ENCODE measurements at places on chromosomes 5 and 9.
A peak's percentile ranks its signal among the peaks of the same experiment; 100 is the strongest.

DNA sequence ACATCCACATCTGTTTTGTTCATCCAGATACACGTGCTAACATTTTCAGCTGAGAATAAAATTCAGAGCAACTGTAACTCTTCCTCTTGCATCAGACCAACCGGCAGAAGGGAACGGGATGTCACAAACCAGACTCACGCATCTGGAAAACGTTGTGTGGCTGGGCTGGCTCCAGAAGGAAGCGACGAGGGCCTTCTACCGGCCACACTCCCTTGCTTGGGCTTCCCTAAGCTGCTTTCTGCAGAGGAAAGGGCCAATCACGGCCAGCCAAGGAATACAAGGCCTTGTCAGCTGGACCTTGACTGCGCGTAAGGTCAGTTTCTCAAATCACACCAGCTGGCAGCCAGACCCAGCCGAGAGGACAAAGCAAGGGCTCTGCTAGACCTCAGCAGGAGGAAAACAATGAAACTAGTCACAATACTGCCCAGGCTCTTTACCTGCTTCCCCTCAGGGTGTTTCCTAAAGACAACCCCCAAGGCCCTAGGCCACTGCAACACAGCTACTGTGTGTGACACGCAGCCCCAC is 106.1 kb downstream of the THBS4 start:
- no peak for DNase-seq

DNA sequence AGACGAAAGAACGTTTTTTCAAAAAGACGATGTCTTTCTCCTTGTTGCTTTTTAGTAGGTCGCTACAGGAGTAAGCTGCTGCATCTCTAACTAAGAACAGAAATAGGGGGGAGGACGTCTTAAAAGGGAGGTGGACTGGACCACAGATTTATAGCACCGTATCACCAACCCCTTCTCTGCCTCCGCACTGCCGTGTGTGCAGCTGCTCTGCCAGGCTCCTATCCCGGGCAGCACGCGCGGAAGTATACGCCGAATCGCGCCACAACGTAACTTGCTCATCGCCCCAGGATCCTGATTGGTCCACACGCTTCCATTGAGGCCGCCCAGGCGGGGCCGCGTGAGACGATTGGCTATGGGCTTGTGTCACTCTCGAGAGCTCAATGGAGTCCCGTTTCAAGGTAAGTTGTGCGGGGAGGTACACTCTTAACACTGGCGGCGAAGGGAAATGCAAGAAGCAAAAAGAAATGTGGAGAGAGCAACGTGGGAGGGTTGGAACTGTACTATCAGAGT is at the start of gene ELAVL2:
ELAVL2 (minus strand) TSS at position 121 of the 510 bp plus-strand sequence. CDS start 64,006 bp downstream, outside the sequence.
- DNase-seq = no peak

DNA sequence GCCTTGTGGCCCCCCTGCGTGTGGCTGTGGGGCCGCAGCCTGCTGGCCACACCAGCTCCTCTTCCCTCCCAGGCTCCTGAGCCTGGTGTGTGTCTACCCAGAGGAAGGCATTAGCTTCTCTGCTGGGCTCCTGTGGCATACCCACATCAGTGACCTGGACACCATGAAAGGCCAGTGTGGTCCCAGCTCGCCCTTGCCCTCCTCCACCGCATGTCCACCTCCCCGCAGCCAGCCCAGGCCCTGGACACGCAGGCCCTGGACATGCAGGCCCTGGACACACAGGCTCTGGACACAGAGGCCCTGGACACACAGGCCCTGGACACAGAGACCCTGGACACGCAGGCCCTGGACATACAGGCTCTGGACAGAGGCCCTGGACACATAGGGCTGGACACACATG is 153.4 kb upstream of the PPP1R26 start:
- DNase-seq = no peak

GRCh38 chr9:129806061-129806460 is 3.1 kb downstream of the TOR1B start:
- no peak for DNase-seq

GRCh38 chr5:1376981-1377380 is 32.1 kb upstream of the CLPTM1L start:
- no peak for DNase-seq

DNA sequence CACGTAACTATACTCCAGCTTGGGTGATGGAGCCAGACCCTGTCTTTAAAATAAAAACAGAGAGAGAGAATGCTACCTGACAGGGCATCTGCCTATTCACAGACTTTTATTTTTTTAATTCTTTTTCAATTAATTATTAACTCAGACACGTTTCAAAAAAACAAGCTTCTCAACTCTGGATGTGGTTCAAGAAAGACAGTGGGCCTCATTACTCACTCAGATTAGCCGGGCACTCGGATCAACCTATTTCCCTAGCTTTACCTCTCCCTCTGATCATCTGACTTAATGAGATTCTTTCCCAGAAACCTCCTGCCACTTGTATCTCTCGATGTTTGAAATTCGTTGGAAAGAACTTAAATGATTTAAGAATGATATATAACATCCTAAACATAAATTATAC is 134.1 kb downstream of the TRPM6 start:
- DNase-seq = no peak

DNA sequence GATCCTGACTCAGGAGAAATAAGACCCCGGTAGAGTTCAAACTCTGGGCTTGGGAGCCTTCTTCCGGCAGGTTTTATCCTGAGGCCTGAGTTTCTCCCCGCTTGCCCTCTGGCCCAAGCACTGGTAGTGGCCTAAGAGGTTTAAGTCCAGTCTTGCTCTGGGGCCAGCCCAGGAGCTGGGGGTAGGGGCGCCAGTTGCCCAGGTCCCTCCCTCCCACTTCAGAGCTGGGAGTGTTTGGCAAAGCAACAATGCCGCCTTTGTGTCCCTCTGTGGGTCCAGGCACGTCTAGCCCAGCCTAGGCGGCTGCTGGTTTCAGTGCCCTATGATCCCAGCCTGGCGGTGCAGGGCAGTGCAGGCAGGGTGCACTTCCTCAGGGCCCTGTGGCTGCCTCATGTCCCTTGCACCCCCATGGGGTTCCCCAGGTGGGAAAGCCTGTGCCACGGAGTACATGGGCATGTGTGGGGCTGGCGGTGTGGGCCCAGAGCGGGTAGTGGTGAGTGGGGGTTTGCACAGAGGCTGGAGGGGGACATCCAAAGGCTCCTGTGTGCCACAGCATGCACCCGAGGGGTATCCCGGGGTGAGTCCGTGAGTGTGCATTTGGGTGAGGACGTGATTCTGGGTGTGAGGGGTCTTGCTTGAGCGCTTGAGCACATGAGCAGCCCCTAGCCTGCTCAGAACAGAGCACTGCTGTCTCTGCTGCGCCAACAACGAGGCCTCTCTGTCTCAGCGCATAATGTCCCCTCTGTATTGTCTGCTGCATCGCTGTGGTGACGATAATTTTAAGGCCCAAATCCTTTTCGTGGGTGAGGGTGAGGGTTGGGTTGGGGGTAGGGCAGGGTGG is 61.7 kb upstream of the PSD2 start:
- no peak for DNase-seq

DNA sequence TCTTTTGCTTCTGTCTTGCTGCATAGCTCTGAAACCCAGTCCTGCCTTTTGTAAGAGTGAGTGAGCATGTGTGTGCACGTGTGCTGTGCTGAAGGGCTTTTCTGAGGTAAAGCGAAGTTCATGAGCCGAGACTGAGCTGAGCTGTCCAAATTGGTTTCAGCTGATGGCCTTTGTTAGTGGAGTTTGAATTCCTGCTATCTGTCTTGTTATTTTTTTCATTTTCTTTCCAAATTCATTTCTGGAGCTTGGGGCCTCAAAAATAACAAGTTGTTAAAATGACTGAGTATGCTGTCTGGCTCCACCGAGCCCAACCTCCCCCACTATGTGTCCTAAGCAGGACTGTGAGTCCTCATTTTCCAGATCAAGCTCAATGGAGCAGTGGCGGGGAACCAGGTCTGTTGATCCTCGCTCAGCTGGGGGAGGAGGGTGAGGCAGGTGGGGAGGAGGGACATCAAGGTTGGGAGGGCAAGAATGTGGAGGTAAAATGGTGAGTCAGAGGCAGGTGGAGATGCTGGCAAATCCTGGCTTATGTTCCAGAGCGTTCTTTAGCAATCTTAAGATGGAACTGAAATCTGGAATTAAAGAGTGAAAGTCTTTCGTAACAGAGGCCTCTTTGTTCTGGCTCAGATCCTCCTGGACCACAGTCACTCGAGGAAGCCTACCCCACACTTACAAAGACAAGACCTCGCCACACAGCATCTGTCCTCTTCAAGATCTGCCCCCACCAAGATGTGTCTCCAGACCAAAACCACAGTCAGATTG is 63.9 kb downstream of the SREK1 start:
- no peak for DNase-seq

DNA sequence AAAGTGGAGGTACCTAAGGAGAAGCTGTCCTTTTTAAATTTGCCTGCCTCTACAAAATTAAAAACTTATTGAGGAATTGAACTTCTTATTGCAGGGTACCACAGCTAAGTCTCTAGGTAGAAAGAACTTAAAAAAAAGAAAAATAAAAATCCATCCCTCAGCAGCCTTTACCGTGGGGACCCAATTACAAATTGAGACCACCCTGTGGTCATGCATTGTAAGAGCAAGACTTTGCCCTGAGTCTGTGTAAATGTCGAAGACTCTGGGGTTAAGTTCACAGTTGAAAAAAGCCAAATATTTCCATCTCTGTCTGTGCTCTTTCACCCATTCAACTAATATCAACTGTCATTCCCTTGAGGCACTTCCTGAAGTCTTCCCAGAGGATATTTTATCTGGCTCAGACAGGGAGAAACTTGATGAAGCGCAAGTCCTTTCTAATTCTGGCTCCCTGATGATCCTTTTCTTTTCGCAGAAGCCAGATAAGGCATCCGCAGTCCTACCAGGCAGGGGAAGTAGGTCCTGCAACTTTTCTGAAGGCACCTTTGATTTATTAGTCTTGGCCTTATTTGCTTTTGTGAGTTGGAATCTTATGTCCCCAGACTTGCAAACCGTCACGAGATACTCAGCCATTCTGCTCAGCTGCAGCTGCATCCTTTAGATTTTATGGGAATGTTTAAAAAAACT is 323.8 kb upstream of the WWC1 start:
- no peak for DNase-seq

- DNase-seq = no peak
Observed at GRCh38 chr9:19634881-19635280, 154.0 kb downstream of the SLC24A2 start.

- no peak for DNase-seq
Observed at GRCh38 chr5:177189965-177190364, 56.4 kb downstream of the NSD1 start.

- DNase-seq = no peak
Observed at GRCh38 chr9:130029223-130029973, 13.6 kb downstream of the FNBP1 start.

- DNase-seq = no peak
Observed at GRCh38 chr5:127025467-127025866, 4.9 kb downstream of the MARCHF3 start.

DNA sequence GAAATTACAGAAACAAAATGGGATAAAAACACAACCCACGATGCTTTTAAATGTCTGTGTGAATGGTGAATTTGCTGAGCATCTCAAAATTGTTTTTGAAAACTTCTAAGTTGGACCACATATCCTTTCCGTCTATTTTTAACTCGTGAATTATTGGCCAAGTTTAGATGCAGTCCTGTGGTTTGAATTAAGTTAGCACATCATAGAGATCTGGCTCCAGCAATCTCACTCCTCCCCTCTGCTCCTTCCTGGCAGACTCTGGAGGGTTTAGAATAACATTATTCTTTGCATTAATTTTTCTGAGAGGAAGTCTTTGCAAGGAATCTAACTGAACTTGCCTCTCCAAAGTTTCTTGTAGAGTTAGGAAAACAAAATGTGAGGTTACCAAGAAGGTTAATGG is 14.5 kb upstream of the ANKRD55 start:
- no peak for DNase-seq

DNA sequence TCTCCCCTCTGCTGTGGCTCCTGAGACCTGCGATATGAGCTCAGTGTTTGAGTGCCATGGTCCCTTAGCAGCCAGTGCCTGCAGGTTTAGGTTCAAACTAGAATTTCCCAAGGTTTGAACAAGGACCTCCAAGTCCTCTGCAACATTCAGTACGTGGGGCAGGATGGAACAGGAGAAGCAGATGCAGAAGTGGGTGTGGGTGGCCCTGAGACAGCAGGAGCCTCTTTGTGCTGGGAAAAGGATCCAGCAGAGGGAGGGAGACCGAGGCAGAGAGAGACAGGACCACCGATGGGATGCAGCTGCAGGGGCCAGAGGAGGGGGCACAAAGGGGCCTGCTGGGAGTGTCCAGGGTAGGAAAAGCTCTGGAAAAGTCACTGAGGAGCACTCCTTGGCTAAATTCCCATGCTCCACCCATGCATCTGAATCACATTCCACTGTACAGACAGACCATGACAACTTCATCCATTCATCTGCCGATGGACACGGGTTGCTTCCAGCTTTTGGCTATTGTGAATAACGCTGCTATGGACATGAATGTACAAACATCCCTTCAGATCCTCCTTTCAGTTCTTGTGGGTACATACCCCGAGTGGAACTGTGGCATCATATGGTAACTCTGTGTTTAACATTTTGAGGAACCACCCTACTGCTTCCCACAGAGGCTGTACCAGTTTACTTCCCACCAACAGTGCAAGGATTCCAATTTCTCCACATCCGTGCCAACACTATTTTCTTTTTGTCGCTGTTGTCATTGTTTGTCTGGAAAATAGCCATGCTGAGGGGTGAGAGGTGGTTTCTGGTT is 26.7 kb upstream of the SUSD3 start:
- no peak for DNase-seq

DNA sequence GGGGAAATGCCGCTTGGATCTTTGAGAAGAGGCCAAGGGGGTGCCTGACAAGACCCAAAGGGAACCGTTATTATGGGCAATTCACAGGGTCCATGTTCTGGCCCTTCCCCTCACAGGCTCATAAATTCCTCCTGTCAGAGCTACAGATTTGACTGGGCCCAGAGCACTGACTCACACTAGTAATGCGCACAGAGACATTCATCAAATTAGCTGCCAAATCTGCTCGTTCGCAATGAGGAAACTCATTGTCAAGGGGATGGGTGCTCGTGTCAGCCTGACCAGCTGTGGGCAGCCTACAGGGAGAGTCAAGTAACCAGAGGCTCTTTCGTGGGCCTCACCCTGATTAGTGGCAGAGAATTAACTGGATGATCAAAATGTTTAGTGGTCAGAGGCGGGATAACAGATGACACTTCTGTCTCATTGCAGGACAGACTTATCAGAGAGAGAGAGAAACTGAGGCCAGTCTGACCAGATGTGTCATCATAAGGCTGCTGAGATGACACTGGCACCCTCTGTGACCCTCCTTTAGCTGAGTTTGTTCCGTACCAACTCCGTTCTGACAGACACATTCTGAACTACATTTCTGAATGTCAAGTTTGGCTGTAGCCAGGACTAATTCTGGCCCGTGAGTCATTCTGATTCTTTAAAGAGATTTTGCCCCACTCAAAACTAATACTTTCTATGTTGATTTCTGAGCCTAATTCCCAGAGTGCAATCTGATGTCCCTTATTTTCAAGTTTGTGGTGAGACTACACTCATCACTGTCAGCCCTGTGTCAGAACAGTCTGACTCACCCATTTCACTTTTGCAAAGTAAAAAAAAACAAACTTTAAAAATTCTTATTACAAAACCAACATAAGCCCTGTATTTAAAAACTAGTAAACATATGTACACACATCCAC is 377.1 kb downstream of the ACTL7B start:
- no peak for DNase-seq

GRCh38 chr9:133795049-133795448 is 56.9 kb upstream of the SARDH start:
- DNase-seq = no peak

- peak; percentile 51 for DNase-seq
Observed at GRCh38 chr5:151315998-151316597, 12.5 kb upstream of the SLC36A3 start.

Data from 8988T (cell line).